ENCODE measurements at places on chromosomes 12 and 14.

DNA sequence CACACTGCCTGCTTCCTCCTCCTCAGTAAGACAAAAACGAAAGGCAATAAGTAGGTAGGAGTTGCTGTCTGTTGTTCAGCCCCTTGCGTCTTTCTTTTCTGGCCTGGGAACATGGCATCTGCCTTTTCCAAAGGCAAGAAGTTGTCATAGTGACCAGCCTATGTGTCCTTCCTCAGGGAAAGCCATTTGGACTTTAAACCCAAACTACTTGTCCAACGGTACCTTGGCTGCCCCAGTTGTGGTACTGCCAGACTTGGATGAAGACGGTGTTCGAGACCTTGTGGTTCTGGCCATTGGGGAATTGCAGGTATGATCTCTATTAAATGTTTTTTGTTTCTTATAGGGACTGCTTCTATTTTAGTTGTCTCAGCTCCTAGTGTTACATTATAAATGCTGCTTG is 18.5 kb downstream of the FAM234B start:
- DNase-seq = no peak

DNA sequence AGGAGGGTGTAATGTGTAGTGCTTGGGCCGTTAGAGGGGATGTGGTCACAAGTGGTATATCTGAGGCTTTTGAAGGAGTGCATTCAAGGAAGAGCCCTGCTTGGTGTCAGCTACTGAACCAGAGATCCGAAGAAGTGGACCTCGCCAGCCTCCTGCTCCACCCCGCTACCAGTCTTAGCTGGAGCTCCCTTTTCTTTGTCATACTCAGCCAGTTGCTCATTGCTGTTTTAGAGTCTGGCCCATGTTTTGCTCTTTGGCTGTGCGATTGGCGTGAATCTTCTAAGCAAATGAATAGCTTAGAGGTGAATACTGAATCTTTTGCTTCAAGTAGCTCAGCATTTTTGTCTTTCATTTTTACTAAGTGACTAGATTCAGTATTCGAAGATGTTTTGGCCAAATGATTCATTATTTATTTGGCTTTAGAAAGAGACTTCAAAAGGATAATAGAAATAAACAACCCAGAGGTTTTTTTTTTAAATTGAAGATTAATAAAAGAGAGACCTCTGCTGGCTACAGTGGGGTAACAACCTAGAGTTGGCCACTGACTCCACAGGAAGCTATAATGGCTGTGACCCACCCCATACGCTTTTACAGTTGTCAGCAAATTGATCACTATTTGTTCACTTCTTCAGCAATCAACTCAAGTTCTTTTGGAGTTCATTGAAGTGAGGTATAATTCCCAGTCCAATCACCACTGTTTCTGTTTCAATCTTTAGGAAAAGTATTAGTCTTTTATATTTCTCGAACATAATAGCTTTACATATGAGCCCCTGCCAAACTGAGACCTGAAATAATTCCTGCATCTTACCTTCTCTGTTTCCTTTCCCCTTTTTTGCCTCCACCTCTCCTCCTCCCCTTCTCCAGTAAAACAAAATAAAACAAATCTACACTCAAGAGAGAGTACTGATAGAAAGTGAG is 19.9 kb downstream of the CDKN1B start:
- DNase-seq = peak; percentile 55

- DNase-seq = no peak
Measured at GRCh38 chr14:81392976-81393643, 7.0 kb downstream of the STON2 start.

DNA sequence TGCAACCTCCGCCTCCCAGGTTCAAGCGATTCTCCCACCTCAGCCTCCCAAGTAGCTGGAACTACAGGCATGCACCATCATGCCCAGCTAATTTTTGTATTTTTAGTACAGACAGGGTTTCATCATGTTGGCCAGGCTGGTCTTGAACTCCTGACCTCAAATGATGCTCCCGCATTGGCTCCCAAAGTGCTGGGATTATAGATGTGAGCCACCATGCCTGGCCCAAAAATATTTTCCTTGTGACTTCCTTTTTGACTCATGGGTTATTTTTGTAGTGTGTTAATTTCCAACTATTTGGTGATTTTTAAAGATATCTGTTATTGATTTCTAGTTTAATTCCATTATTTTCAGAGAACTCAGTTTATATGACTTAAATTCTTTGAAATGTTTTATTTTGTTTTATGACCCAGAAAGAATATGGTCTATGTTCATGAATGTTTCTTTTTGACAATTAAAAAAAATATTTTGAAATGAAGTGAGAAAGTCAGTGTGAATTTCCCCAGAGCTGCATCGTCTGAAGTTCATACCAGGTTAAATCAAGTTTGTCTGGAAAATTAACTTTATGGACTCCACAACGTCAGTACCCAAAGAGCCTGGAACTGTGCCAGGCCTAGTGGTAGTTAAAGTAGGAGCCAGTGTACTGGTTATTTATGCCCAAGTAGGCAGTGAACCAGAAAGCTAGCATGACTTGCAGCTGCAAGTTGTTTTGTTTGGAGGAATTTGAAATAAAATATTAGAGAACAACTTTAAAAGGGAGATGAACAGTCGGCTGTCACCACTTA is 2.8 kb upstream of the CDKL1 start:
- DNase-seq = no peak

DNA sequence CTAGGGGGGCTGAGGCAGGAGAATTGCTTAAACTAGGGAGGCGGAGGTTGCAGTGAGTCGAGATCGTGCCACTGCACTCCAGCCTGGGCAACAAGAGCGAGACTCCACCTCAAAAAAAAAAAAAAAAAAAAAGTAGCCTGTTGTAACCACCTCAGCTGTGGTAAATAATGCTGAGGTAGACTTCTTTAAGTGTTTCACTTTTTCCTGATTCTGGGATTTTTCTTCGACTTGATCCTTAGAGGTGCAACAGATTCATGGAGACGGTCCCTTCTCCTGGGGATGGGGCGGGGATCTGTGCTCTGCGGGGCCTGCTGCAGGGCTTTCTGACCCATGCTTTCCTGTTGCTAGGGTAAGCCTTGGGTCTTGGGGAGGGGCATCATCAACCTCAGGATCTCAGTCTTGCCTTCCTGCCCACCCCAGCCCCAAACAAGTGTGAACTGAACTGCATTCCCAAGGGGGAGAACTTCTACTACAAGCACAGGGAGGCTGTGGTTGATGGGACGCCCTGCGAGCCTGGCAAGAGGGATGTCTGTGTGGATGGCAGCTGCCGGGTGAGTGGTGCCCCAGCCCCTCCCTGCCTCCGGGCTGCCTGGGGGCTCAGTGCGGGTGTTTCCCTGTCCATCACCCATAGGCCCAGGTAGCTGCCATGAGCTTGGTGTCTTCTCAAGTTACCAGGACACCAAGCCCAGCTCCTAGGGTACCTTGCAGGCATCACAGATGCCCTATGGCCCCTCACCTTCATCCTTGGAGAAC is 12.4 kb downstream of the PAPLN start:
- no peak for DNase-seq

DNA sequence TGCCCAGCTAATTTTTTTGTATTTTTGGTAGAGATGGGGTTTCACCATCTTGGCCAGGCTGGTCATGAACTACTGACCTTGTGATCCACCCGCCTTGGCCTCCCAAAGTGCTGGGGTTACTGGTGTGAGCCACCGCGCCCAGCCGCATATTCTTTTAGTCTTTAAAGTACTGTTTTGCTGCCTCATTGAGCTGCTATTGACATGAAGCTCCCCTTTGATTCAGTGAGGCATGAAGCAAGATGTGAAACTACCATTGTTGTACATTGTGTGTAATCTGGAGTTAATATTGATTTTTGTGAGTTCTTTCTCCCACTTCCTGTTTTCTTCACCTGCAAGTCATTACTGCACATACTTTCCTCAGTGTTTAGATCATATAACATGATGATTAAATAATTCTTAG is 80.8 kb downstream of the MNAT1 start:
- DNase-seq = no peak

GRCh38 chr14:66072190-66073084 is 413.7 kb upstream of the CCDC196 start:
- DNase-seq = no peak

GRCh38 chr12:26088998-26089397 is 35.8 kb downstream of the BHLHE41 start:
- no peak for DNase-seq
